Uterus (tissue), 4 donors: ENCODE measurements at places on chromosomes 12 and 14. TPM values are rescaled to one million over a fixed set of nuclear protein-coding genes. Genes with fewer than 3 reads are reported as not detected.

CKB gene
- total RNA-seq: 96.2 TPM

HOXC6 gene
- 1.2 TPM for total RNA-seq

DNA sequence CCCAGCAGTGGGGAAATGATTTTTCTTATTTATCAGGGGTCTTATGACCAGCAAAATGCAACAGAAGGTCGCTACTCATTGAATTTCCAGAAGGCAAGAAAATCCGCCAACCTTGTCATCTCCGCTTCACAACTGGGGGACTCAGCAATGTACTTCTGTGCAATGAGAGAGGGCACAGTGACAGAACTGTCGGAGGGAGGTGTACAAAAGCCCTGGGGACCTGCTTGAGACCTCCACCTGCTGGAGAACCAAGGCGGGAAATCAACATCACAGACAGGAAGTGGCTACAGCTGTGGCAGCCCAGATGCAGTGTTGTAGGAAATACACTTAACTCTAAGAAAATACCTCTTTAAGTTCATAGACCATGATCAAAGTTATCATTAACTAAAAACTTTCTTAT lies 250.9 kb upstream of the OR4E1 start:
- no peak for DNase-seq

NPFF gene
- not detected for total RNA-seq

PLXNC1 gene
- 13.8 TPM for total RNA-seq

HAL gene
- not detected for total RNA-seq

- no peak for DNase-seq
Observed at GRCh38 chr14:52833891-52834290, 42.5 kb upstream of the GNPNAT1 start.

KLHDC1 gene
- 25.6 TPM for total RNA-seq

GRCh38 chr12:66258011-66258410 lies 44.3 kb upstream of the HELB start:
- DNase-seq: no peak

GRCh38 chr14:105092171-105093037 lies 27.2 kb upstream of the GPR132 start:
- peak; percentile 44 for DNase-seq

DNA sequence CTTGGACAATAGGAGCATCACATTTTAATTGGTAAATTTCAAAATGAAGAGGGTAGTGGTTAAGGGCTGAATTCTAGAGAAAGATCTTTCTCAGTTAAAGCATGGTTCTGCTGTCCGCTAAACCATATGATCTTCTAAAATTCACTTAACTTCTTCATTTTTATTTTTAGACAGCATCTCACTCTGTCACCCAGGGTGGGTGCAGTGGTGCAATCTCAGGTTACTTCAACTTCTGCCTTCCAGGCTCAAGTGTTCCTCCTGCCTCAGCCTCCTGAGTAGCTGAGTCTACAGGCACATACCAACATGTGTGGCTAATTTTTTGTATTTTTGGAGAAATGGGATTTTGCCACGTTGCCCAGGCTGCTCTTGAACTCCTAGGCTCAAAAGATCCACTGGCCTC lies 226.7 kb upstream of the ABCD2 start:
- DNase-seq: no peak

GRCh38 chr12:13561923-13562322 lies 365.4 kb downstream of the EMP1 start:
- DNase-seq: no peak

NOC4L gene
- total RNA-seq: not detected

DNA sequence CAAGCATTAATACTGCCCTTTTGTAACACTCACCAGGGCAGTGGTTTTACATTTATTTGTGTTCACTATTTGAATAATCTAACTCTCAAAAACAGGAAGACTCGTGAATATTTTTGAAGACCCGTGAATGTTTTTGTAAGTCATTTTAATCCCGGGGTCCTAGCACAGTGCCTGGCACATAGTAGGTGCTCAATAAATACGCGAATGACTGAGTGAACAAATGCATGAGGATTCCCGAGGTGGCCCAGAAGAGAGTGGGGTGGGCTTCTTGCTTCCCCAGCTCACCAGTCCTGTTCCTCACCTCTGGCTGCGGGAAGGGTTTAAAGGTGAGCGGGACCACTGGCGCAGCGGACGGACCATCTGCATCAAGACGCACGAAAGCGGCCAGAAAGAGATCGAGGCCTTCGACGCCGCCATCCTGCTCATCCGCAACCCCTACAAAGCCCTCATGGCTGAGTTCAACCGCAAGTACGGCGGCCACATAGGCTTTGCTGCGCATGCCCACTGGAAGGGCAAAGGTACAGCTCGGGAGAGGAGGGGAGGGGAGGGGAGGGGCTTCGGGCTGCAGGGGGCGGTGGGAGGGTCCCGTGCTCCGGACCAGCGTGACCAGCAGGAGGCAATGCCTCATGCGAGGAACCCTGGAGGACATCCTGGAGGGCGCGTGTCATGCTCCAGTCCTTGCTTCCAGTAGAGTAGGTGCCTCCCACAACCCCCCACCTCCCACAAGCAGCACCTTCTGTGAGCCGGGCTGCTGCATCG lies 98.9 kb downstream of the CMKLR1 start:
- DNase-seq: no peak

GRCh38 chr12:106903241-106903945 lies 52.3 kb upstream of the TMEM263 start:
- peak; percentile 62 for DNase-seq

GRCh38 chr12:123187637-123188036 lies 36.7 kb upstream of the PITPNM2 start:
- DNase-seq: no peak

DNA sequence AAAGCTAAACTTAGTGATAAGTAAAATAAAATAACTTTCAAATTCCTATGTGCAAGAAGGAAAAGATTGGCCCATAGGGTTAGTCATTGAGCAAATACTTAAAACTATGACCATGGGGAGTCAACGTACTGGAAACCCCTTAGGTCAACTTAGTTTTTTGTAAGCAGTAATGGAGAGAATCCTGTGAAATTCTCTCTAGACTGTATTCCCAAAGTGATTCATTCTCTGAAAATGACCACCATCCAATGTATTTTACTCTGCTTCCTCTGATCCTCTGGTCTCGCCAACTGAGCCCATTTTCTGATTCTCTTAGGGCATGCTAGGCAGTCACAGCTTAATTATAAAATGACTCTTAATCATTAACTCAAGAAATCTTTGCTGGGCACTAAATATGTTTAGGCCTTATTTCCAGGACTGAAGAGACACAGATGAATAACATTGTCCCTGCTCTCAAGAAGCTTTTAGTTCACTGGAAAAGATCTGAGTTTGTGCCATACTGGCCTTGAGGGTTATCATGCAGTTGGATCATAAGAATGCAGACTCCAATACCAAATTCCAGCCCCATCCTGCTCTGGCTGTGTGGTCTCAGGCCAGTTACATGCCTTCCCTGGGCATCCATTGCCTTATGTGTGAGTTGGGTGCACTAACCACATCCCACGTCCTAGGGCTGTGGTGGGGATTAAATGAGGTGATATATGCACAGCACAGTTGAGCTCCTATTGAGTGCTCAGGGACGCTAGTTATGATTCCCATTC lies 732.4 kb downstream of the AACS start:
- DNase-seq: no peak

TMEM229B gene
- total RNA-seq: 0.88 TPM

OR5AU1 gene
- not detected for total RNA-seq

CCDC88C gene
- 32.7 TPM for total RNA-seq

- DNase-seq: no peak
Observed at GRCh38 chr14:51733147-51733546, 81.4 kb downstream of the FRMD6 start.

- DNase-seq: no peak
Observed at GRCh38 chr14:67418401-67419191, 6.6 kb upstream of the PLEK2 start.

DNA sequence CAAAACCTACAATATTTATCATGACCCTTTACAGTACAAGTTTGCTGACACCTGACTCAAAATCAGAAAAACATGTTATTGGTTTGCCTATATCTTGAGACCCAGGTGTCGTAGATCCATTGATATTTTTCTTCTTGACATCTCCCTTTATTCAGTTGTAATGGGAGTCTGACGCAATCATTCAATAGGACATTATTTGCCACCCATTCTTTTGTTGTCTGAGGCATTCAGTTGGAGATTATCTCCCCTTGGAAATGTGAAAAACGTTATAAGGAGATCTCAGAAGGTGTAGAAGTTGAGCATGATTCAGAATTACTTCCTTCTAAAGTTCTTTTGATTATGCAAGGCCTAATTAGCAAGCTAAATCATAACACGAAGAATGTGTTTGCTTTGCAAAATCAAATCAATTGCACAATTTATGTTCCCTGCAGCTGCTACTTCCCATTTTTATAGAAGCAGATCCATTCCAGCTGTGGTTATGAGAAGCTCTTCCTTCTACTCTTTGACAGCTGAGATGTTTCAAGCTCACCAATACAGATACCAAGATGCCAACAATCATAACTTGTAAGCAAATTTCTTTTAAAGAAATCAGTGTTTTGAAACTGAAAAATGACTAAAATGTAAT lies 228.2 kb upstream of the SYT1 start:
- DNase-seq: no peak

- DNase-seq: peak; percentile 81
Observed at GRCh38 chr14:104973385-104974145, 4.6 kb downstream of the AHNAK2 start.

DNA sequence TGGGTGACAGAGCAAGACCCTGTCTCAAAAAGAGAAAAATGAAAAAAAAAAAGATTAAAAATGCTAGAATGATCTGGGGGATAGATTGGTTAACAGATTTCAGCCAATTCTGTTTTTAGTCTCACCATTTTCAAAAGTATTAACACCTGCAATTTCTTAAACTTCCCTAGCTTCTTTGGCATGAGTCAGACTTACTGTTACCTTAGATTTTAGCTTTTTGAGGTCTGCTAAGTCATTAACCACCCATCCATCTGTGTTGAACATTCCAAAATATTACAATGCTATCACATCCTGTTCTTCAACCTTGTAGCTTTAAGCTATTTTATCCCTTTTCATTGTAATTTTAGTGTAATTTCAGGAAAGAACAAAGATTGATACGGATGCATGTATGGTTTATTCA lies 59.3 kb downstream of the PPP1R13B start:
- no peak for DNase-seq

HPD gene
- not detected for total RNA-seq

DNA sequence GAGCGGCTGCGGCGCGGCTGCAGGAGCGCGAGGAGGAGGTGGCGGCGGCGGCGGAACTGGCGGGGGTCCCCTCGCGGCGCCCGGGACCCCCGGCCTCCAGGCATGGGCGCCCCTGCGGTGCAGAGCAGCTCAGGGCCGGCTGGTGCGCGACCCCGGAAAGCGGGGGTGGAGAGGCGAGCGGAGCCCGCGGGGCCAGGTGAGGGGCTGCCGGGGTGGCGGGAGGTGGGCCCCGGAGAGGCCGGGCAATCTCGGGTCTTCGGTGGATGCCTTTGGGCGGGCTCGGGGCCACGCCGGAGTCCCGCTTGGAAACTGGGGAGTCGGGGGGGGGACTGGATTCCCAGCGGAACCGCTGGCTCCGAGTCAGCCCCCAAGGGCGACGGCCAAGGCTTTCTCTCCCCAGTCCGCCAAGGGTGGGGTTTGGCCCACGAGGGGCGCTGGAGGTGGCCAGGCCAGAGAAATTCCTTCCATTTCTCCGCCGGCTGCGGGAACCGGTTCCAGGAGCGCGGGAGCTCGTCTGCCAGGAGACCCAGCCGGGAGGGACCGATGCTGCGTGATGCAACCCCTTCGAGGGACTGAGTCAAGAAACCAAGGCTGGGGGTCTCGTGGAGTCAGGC lies 13.9 kb upstream of the NR4A1 start:
- peak; percentile 80 for DNase-seq

KERA gene
- total RNA-seq: not detected

DNA sequence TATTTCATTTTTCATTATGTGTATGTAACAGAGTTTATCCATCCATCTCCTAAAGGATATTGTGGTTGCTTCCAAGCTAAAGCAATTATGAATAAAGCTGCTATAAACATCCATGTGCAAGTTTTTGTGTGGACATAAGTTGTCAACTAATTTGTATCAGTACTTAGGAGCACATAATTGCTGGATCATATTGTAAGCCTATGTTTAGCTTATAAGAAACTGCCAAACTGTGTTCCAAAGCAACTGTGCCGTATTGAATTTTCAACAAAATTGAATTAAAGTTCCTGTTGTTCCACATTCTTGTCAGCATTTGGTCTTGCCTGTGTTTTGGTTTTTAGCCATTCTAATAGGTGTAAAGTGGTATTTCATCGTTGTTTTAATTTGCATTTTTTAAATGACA lies 416.9 kb downstream of the SLC6A15 start:
- no peak for DNase-seq

KCNA1 gene
- 0.61 TPM for total RNA-seq

C12orf50 gene
- not detected for total RNA-seq

DNA sequence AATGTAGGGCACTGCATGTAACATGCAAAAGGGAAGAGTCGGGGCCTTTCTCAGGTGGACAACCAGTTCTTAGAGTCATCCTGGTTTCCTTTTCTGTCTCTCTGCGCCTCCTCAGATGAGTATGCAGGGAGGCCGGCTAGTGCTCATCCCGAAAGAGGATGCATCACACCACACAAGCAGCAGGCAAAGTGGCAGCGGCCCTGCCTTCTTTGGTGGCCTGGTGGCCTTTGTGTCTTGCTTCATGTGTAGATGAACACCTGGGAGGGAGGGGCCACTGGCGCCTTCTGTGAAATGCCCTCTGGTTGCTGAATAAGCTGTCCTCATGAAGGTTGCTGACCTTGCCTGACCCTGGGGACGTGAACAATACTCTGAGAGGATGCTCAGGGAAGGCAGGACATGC lies 18.0 kb downstream of the SLC24A4 start:
- DNase-seq: no peak

GRCh38 chr12:119857041-119857591 lies 20.0 kb downstream of the CIT start:
- no peak for DNase-seq

DNA sequence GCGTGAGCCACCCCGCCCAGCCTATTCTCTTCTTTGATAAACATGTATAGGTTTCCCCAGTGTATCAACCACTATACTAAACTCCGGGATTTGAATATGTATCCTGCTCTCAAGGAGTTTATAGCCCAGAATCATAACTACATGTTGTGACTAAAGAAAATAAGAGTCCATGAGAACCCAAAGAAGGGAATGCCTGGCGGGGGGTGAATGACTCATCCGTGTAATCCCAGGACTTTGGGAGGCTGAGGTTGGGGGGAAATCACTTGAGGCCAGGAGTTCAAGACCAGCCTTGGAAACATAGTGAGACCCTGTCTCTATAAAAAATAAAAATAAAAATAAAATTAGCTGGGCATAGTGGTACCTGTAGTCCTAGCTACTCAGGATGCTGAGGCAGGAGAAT lies 57.2 kb downstream of the SIX6 start:
- no peak for DNase-seq

RIPK3 gene
- 123 TPM for total RNA-seq

DNA sequence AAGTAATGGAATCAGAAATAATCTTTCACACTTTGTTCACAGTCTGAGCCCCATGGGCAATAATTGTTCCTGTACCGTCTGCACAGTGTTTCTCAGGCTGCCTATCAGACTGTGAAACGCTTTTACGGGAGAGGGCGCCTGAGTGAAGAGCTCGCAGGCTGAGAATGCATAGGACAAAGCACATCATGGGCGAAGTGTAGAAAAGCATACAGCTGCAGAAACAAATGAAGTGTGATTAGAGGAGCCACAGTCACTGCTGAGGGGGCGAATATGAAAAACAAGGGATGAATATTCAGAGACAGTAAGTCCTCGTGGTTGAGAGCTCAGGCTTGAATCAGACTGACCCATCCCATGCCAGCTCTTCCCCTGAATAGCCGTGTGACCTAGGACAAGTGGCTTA lies 438.4 kb upstream of the DCN start:
- DNase-seq: no peak
